ENCODE measurements at places on chromosomes 2 and 18.

- DNase-seq = no peak
Observed at GRCh38 chr2:29455200-29455860, 340.1 kb downstream of the CLIP4 start.

DNA sequence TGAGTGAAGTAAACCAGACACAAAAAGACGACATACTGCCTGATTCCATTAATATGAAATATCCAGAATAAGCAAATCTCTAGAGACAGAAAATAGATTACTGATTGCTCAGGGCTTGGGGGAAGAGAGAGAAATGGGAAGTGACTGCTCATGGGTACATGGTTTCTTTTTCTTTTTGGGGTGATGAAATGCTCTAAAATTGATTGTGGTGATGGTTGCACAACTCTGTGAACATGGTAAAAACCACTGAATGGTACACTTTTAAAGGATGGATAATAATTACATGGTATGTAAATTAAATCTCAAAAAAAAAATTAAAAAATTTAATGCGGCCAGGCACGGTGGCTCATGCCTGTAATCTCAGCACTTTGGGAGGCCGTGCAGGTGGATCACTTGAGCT is 39.3 kb downstream of the RPL31 start:
- DNase-seq = no peak

- DNase-seq = no peak
Observed at GRCh38 chr2:107543793-107544192, 282.9 kb upstream of the RGPD4 start.

- DNase-seq = no peak
Observed at GRCh38 chr2:104848526-104848925, 5.4 kb upstream of the POU3F3 start.

- DNase-seq = no peak
Observed at GRCh38 chr18:8423051-8423557, 186.1 kb upstream of the RAB12 start.

DNA sequence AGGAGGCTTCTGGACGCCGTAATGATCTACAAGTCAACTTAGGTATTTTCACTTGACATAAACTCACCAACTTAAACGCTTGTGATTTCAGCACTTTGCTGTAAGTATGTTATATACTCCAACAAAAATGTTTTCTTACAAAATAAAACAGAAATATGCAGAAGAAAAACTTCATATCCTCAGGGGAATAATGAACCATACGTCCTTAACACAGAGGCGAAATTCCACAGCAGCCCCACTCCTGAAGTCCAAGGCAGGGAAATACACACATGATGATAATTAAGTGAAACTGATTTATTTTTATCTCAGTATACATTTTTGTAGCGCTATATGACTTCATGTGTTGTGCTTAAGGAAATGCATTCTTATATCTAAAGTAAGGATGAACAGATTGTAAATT is 335.4 kb upstream of the VWC2L start:
- DNase-seq = no peak

All from NCI-H1092 treated with DMSO at 0.1 percent for 48 hours (cell line).